ENCODE measurements at places on chromosomes 4 and X.

DNA sequence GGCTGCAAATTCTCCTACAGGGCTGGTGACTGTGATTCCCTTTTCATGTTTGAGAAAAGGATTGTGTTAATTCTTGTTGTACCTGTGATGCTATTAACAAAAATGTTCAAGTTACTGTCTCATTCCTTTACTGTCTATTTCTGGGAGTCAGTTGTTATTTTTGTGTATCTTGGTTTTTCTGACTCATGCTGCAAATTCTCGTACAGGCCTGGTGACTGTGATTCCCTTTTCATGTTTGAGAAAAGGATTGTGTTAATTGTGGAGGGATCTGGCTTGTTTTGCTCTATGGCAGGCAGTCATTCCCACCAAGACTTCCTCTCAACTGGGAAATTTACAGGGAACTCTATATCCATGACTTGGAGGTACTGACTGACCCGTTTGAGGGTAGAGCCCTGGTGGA lies 693.4 kb upstream of the INTU start:
- DNase-seq, result no peak

GRCh38 chr4:83964996-83965541 lies 429.2 kb downstream of the GPAT3 start:
- DNase-seq, result no peak

GRCh38 chr4:87057835-87058355 lies 123.1 kb downstream of the AFF1 start:
- no peak for DNase-seq

GRCh38 chr4:181504924-181505323 lies 738.3 kb upstream of the TENM3 start:
- DNase-seq, result peak; percentile 83

DNA sequence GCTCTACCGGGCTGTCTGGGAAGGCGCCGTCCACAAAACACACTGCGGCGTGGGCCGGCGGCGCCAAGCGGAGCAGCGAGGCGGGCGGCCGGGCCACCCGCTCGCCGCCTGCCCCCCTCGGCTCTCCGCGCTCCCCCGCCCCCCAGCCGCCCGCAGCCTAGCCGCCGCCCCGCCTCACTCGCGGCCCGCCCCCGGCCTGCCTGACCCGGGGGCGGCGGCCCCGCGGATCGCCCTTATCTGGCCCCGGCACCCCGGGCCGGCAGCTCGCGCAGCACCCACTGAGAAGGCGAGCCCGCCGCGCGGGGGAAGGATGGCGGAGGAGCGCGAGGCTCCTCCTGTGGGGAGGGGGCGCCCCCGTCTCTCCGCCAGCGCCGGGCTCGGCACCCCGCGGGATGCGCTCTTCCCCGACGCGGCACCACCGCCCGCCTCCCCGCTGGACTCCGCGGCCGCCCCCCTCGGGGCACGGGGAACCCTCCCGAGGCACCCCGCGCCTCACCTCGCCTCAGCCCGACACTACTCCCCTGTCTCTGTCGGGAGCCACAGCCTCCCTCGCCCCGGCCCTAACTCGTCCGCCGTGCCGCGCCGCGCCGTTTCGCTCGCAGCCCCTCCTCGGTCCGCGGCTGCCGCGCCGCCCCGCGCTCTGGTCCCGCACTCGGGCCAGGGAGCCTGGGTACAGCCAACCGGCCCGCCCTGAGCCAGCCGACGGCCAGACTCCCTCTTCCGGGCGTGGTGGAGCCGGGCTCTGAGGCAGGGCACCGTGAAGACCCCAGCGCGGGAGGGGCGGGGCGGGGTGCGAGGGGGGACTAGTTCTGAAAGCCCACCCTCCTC lies 566 bp downstream of the ATP11C start:
- DNase-seq, result no peak
